ENCODE measurements at places on chromosomes 4 and X. TPM values are rescaled to one million over a fixed set of nuclear protein-coding genes. Genes with fewer than 3 reads are reported as not detected.

ZNF280C gene
- total RNA-seq: 1.7 TPM

SSX1 gene
- total RNA-seq: not detected

PLRG1 gene
- total RNA-seq: 52.0 TPM

GSX2 gene
- total RNA-seq: not detected

SPACA5B gene
- total RNA-seq: not detected

TEC gene
- total RNA-seq: 0.94 TPM

YIPF7 gene
- total RNA-seq: not detected

SOWAHD gene
- total RNA-seq: 0.23 TPM
